ENCODE measurements at places on chromosomes 6 and 20.

DNA sequence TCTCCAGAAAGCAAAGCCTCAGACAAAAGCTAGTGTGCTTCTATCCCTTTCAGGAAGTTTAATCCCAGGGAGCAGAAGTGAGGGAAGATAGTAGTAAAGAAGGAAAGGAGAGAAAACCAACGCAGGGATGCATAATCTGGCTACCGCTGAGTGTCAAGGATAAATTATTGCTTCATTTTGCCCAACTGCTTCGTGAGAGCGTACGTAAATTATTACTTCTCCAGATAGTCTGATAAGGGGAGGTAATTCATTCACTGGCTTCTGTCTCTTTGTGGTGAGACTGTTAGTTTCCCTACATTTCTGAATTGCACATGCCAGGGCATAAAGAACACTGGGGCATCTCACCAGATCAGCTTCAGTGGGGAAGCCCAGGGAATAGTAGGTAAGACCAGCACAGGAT, 539.7 kb downstream of the PHF3 start:
- DNase-seq: no peak

GRCh38 chr6:161736326-161736725, 462.5 kb upstream of the AGPAT4 start:
- no peak for DNase-seq

DNA sequence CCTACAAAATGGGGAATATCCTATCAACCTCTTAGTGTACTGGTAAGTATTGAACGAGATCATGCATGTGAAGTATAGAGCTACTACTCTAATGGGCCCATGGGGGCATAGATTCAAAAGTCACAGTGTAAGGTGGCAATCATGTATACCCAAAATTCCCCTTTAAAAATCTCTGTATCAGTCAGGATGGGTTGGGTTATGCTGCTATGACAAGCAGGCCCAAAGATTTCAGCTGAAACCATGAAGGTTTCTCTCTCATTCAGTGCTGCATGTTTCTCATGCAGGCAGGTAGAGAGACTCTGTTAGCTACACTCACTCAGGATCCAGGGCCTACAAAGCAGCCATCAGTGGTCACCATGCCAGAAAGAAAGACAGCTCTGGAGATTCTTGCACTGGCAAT, 166.6 kb downstream of the MAFB start:
- DNase-seq: no peak

GRCh38 chr20:43786885-43787284, 60.1 kb upstream of the GTSF1L start:
- no peak for DNase-seq

- DNase-seq: no peak
Observed at GRCh38 chr6:31621320-31621939, 915 bp downstream of the PRRC2A start.

DNA sequence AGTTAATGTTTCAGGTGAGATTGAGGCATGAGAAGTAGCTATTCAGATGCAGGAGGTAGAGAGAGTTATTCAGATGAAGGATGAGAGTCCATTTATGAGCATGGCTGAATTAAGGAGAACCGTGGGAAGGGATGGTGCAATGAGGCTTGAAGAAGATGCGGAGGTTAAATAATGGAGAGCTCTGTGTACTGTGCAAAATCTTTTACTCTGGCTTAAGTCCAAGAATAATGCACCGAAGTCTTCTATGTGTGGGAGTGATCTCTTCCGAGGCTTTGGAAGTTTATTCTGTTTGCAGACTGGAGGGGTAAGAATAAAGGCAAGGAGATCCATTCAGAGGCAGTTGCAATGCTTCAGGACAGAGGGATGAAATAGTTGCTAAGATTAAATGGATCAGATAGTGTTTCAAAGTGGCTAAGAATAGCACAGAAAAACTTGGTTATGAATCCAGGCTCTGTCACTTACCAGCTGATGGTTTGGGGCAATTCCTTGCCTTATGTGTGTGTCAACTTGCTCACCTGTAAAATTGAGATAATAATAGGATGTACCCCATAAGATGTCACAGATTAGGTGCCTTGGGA, 467.1 kb downstream of the HDGFL1 start:
- no peak for DNase-seq

DNA sequence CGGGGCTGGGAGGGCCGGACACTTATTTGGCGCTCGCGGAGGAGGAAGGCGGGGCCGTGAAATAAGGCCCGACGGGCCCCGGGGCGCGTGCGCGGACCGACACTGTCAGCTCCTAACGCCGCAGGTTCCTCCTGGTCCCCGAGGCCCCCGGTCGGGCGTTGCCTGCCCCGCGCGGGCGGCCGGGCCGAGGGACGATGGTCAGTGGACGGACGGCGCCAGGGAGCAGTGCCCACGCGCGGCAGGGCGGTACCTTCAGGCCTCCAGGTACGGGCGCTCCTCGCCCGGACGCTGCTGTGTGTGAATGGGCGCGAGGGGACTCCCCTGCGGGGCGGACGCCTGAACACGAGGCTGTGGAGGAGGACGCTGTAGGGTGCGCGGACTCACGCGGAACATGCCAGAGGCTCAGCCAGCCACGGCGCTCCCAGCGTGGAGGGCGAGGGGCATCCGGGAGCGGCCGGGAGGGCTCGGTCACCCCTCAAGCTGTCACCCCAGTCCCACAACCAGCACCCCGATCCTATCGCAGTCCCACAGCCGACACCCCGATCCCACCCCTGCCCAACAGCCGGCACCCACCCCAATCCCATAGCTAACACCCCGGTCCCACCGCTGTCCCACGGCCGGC, 339 bp upstream of the GMEB2 start:
- peak; percentile 90 for DNase-seq

DNA sequence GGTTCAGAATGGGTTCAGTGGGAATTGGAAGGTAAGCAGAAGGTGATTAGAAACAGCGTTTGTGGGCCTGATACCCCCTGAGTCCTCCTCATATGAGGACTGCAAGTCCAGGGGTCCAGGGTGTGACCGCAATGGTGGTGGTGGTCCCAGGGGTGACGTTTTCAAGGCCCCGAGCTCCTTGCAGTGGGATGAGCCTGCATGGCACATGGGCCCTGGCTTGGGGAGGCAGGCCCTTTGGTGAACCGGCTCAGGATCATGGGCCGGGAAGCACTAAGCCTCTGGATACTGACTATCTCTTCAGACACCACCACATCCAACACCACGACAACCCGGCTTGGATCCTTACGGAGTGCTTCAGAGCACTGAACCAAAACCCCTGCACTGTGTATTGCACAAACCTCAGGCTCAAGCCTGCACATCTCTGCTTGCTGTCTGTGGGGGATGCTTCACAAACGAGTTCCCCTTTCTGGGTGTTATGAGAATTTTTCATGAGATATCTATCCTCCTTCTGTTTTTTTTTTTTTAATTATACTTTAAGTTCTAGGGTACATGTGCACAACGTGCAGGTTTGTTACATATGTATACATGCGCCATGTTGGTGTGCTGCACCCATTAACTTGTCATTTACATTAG, 67.9 kb downstream of the STK35 start:
- no peak for DNase-seq

- DNase-seq: no peak
Observed at GRCh38 chr6:23526526-23526925, 599.5 kb upstream of the NRSN1 start.

GRCh38 chr6:53792973-53793317, 1.9 kb upstream of the LRRC1 start:
- DNase-seq: no peak

DNA sequence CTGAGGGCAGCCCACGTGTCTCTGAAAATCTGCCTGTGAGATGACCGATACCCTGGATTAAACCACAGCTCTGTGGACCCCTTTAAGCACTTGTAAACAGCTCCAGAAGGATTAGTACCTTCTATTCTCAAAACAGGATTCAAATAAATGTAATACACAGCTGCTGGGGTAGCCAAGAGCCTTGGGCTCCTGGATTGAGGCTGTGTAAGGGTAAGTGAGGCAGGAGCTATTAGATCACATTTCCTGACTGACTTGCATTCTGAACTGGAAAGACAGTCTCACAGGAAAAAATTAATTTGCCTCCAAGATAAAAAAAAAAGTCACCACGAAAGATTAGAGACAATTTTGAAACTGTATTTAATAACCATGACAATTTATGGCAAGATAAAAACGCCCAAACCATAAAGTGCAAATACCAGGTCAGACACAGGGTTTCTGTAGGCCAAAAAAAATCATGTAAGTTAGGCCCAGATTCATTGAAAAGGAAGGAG, 78.0 kb downstream of the TRMT11 start:
- DNase-seq: no peak

GRCh38 chr6:10404799-10405512, 9.9 kb downstream of the TFAP2A start:
- DNase-seq: no peak

DNA sequence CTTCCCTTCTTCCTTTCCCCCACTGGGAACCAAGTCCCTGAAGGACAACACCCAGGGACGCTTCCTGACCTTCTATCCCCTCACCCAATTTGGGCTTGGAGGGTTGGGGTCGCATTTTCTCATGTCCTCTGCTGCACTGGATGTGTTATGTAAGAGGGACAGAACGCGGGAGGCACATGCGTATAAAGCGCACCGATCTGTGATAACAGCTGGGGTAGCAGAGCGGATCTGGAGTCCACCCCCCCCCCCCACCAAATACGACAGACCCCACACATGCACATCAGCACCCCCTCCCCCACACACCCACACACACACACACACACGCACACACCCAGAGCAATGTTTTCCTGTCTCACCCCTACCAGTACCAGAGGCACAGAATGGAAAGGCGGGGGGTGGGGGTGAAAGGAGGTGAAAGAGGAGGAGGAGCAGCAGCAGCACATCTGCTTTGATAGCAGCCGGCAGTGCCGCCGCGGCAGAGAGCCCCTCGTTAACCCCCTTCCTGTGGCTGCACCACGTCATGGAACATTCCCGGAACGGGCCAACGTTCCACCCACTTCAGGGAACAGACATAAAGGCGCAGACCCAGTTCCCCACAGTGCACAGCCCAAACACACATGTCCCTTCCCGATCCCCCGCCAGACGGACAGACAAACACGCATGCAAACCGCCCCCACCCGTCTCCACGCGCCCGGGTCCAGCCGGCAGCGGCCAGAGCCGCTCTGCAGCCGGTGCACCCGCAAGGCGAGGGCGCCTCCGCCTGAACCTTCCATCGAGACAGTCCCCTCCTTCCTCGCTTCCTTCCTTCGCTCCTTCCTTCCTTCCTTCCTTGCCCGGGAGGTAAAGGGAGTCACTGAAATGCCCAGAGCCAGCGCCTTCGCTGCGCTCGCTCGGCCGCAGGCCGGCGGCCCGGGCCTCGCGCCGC, 590 bp downstream of the HIVEP2 start:
- peak; percentile 93 for DNase-seq
